ENCODE measurements at places on chromosomes 2 and 18.

- DNase-seq = no peak
Observed at GRCh38 chr2:160942476-160943142, 217.6 kb upstream of the TANK start.

DNA sequence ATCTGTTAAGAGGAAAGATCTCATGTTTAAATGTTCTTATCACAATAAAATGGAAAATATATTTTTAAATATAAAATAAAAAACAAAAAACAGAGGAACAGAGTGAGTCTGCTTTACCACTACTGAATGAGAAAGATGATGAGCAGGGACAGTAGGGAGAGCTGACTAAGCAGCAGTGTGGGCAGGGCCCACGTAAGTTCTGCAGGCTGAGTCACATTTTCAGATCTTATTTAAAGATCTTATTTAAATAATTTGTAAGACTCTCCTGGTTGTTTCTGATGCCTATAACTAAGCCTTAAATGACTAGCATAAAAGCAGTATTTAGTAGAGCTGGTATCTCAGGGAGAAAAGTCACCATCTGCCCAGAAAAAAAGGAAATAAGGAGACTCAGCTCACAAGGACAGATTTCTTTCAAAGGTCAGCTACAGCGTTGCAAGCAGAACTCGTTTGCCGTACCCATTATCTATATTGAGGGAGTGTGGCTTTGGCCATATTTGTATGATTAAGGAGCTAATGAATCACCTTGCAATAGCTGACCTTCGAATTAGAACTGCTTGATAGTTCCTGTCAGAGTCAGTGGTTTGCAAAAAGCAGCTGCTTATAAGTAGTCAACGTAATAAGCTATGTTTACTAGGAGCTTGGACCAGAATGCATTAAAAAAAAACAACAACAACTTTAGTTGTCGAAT is 322.1 kb upstream of the CHAC2 start:
- DNase-seq = no peak

GRCh38 chr2:119104414-119104813 is 54.1 kb downstream of the C1QL2 start:
- DNase-seq = no peak

GRCh38 chr2:212998626-212999359 is 152.6 kb downstream of the IKZF2 start:
- DNase-seq = no peak
